Stimulated activated CD4-positive, alpha-beta T cell treated with anti-CD3 and anti-CD28 coated beads, Interleukin-1b, Interleukin-23, amount 100 ng/mL, for 1 hour (primary cell): ENCODE measurements at places on chromosomes 2 and 18.

GRCh38 chr2:151881342-151881741 is 53.1 kb upstream of the ARL5A start:
- DNase-seq, result no peak

- no peak for DNase-seq
Measured at GRCh38 chr18:45874491-45875184, 49.2 kb downstream of the SIGLEC15 start.

DNA sequence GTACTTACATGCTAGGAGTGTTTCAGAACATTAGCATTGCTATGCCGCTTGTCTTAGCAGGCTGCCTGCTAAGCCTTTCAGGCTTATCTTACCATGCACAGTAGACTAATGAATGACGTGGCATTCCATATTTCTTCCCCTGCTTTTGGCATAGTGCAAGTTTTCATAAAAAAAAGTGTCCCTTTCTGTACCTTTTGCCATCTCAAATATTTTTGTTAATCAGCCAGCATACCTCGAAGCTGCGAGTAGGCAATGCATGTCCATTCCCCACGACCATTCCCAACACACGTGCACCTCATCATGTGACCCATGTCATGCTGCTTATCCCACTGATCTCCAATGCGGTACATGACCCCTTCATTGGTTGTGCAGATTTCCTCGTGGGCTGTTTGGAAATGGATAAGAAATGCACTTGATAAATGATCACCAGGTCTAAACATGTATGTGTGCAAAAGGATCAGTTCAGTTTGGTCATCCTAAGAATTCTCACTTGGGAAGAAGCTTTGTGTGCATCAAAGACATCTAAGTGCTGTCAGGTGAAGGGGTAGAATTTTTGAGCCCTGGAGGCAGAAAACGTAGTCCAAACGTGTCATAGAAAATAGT is 13.9 kb downstream of the FN1 start:
- no peak for DNase-seq

DNA sequence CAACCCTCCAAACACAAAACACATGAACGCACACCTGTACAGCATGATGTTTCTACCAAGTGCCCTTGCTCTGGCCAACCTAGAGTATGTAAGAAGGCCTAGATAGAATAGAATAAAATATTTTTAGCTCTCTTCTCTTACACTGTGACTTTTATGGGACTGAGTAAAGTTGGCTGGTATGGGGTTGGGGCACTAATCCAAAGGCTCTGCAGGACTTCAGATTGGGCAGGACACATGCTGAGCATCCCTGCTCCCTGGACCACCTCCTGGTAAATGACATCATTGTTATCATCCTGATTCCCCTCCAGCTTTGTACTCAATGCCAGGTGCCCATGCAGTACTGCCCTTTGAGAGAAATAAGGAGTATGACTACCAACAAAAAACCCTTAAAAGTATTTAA is 322.2 kb downstream of the SLC8A1 start:
- DNase-seq, result no peak

GRCh38 chr2:26692897-26693849 is 651 bp downstream of the KCNK3 start:
- no peak for DNase-seq

- no peak for DNase-seq
Measured at GRCh38 chr2:153663371-153663770, 184.8 kb upstream of the RPRM start.

- no peak for DNase-seq
Measured at GRCh38 chr18:24491927-24492834, 31.7 kb downstream of the HRH4 start.

- DNase-seq, result no peak
Measured at GRCh38 chr2:197217541-197217940, 93.0 kb downstream of the ANKRD44 start.

DNA sequence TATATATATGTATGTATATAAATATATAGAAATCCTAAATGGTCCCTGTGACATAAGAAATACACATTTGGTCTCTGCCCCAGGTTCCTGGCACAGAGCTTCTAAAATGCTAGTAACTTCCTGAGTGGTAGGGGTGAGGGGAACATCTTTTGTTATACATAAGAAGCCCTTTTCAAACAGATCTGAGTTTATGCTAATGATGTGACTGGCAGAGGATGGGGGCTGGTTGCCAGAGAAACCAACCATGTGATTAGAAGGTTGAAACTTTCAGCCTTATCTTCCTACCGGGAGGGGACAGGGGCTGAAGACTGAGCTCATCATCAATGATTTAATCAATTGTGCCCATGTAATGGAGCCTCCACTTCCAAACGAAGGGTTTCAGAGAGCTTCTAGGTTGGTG is 16.3 kb downstream of the MFSD2B start:
- no peak for DNase-seq

- DNase-seq, result no peak
Measured at GRCh38 chr18:48292782-48293424, 116.3 kb downstream of the ZBTB7C start.

DNA sequence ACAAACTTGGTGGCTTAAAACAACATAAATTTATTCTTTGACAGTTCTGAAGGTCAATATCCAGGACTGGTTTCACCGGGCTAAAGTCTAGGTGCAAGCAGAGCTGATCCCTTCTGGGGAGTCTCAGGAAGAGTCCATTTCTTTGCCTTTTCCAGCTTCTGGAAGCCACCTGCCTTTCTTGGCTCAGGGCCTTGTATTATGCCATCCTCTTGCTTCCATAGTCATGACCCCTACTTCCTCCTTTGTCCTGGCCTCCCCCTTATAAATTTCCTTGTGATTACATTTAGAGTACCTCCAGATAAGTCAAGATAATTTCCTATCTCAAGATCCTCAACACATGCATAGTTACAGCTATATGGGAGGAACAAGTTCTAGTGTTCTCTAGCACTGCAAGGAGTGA is 1089.5 kb downstream of the LRP1B start:
- no peak for DNase-seq

- DNase-seq, result no peak
Measured at GRCh38 chr2:97657986-97658690, 5.7 kb downstream of the ACTR1B start.
